ENCODE measurements at places on chromosomes 7 and 10.

- DNase-seq = no peak
Measured at GRCh38 chr10:103276896-103277712, at the start of gene INA. TSS of gene INA (plus strand) at chr10:103277138. CDS start at chr10:103277212, 74 bp downstream.

- DNase-seq = no peak
Measured at GRCh38 chr10:31594347-31594873, 275.4 kb downstream of the ZEB1 start.

DNA sequence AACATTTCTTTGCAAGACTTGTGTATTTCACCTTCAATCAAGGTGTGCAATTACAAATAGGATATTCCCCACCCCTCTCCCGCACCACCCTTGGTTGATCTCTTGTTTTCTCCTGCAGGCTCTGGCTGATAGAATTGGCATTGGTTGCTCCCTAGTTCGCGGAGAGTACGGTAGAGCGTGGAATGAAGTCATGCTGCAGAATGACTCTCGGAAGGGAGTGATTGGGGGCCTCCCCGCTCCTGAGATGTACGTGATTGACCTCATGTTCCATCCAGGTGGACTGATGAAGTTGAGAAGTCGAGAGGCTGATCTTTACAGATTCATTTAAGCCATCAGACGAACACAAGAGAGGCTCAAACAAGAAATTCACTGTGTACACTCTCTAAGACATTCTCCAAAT, 58.2 kb upstream of the MSRB2 start:
- DNase-seq = no peak

DNA sequence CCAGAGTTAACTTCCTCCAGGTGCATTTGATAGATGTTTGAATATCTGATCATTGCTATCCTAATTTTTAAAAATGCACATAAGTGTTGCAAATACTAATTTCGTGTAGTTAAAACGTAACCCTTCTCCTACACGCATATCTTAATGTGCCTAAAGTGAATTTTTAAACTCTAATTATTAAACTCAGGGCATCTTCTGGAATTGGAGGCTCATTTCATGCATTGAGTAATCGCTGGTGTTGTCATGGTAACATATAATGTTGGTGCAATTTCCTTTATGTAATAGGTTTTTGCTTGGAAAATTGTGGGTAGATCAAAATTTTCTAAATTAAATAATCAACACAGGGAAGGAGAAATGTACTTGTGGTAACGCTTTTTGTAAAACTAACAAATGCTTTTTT, 56.2 kb downstream of the ARMC3 start:
- no peak for DNase-seq

DNA sequence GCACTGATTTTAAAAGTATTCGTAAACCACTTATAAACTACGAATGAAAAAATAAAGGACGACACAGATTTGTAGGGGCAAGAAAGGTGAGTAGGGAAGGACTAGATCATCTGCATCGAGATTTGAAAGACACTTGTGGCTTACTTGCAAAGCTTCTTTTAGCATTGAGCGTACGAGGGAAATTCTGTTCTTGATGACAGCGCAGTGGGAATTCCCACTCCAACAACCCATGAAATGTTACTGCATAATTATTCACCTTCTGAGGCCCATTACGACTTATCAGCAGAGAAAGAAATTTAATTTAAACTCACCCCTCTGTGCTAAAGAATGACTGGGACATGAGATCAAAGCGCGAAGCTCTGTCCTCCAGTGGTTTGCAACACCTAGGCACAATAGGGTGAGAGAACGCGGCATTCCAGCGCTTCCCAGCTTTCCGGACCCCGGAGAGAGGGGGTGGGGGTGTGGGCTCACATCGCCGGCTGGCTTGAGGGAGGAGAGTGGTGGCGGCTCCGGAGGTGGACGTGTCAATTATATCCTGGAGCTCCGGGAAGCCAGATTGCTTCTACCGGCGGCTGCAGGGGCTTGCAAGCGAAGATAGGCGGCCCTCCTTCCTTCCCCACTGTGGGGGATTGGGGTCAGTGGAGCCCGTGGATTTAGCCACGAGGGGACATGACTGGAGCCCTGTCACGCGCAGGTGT, 10.3 kb downstream of the SP8 start:
- DNase-seq = no peak

DNA sequence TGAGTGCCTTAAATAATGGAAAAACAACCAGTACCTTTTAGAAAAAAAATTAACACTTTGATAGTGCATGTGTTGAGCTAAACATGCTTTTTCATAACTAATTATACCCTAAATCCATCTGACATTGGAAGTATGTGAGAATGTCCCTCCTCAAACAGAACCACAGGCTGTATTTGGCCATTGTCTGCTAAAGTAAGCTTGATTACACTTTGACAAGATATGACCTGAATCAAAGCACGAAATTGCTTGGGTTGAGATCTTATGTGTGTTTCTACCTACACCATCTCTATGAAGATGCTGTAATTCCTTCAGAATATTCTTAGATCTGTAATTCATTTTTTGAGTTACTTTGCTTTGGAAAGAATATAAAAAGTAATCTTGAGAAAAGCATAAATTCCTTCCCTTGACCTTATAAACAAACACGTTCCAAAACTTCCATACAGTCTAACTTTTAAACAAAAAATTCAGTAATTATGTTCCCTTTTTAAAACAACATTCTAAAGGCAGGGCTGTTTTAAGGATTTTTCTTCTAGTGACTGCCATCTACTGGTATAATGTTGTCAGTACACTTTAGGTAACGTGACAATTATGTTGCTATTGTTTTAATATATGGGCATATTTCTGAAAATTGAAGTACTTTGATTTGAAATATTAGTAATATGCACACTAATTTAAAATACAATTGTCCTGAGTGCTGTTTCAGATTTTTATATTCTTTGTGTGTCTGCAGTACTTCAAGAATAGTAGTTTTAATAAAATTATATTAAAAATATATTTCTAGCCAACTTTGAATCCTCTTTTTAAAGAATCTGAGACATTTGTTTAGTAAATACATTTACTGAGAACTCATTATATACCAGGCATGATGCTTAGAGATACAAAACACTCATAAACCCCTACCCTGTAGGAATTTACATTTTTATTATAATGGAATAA, 20.9 kb downstream of the CD36 start:
- DNase-seq = no peak

DNA sequence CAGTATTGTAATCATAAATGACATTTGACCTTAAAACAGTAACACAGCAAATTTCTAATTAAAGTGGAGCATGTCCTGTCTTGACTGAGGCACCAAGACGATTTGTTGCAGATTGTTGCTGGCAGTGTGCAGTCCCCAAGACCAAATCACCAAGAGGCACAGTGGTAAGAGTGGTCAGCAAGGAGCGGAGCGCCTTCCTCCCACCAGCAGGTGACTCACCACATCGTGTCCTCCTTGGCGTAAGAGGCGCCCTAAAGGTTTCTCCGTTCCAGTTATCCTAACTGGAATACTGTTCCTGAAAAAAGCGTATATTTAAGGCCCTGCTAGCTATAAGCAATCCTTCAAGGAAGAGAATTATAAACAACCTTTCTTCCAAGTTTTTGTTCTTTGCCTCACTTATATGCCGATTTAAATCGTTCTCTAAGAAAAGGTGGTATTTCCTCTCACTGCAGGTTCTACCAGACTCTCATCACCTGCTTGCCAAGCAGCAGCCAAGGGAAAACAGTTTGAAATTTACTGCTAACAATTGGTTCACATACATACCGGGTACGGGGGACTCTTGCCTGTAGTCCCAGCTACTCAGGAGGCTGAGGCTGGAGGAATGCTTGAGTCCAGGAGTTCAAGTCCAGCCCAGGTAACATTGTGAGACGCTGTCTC, 10.7 kb upstream of the REPIN1 start:
- no peak for DNase-seq

DNA sequence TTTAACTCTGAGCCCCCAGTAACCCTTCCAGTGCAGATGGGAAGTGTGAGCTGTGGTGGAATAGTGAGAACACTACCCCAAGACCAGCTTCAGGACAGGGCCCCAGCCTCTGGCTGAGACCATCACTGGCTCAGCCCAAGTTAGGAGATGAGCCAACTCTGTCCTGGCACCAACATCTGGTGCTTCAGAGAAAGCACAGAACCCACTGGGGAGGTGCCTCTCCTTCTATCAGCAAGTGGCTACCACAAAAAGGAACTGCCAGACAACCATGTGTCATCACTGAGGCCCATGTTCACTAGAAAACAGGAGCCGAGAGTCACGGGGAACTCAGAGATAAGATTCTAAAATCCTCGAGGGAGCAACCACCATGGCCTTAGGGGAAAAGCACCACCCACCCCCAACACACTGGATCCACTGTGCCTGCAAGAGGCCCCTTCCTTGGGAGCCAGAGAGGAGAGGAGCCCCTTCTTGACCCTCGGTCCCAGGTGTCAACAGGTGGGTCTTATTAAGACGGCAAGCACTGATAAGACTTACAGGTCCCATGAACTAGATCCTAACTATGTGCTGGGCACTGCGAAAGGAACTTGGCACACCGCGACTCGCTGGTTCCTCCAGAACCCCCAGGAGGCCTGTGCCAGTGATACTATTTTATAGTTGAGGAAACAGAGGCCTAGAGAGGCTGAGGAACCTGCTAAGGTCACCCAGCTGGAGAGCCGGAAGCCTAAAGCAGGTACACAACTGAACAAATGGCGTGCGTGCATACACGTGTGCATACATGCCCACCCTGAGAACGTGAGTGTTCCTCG, 102.7 kb downstream of the FAM53B start:
- no peak for DNase-seq

DNA sequence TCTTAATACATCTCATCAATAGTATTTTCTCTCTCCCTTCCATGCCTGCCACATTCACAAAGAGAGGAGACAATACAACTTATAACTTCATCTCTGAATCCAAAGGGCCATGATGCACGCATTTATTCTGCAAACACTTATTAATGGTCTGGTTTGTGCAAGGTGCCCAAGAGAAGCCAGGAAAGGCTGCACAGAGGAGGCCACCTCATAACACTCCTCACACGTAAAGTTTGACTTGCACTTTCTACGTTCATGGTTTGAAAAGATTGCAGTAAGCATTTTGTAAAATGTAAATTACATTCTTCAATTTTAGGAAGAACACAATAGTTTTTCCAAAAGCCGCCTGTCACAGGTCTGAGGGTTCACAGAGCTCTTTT, 1.2 kb upstream of the PALS2 start:
- DNase-seq = no peak

- no peak for DNase-seq
Measured at GRCh38 chr10:36455526-36456133, 669.8 kb upstream of the ANKRD30A start.

- no peak for DNase-seq
Measured at GRCh38 chr7:138713191-138713590, 12.0 kb upstream of the SVOPL start.

DNA sequence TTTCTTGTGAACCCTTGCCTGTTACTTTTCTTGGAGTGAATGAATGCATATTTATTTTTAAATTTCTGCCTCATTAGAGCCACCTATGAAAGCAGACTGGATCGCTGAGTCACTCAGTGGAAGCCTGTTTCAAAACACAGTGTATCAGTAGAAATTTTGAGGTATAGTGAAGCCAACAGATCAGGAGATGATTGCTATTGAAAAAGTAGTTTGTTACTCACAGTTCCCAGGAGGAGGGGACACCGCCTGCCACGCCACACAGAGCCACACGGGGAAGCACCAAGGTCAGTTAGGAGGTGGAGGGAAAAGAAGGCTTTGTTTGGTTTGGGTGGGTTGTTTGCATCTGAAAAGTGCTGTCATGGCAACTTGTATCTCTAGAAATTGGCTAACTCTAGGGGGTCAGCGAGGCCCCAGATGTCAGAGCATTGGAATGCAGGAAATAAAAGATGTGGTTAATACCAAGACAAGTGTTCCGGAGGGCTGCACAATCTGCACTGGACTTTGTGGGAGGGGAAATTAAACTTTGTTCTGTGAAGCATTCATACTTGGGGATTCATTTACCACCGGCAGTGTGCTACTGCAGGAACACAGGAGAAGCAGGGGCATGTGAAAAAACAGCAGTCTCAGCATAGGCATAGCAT, 106.4 kb upstream of the SDK1 start:
- no peak for DNase-seq

- DNase-seq = no peak
Measured at GRCh38 chr7:158976468-158976848, 120.1 kb downstream of the DYNC2I1 start.

DNA sequence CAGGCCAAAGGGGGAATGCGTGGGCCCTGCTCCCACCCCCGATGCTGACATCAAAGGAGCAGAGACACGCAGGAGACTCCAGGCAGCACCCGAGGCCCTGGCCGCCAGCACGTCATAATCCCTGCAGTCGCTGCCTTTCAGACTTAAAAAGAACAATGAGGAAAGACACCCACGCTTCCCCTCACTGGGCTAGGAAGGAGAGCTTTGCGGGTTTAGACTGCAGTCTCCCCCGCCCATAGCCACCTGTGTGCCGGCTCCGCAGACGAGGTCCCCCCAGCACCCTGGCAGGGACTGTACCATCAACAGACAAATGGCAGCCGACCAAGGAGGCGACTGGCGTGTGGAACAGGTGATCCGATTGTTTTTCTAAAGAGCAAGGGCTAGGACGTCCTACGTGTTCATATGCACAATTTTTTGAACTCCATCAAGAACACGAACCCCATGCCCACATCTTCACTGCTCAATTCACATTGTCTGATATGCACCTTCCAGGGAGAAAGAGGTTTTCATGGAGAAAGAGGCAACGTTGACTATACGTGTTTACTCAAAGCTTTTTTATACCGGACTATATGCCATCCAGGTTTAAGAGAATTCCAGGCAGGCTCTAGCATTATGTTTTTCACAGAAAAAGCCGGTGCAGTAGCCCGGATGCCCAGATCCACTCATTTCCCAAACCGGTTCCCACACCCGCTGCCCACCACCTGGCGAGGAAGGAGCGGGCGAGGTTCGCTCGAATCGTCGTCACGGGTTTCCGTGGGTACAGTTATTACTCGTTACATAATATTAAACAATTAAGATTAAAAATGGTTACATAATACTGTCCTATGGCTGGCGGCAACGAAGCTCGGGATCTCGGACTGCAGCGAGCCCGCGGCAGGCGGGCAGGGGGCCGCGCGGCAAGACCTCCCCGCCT, 1.1 kb downstream of the GRB10 start:
- DNase-seq = no peak

Measured in stimulated activated CD4-positive, alpha-beta T cell treated with anti-CD3 and anti-CD28 coated beads, TNF-alpha, amount 100 ng/mL, for 48 hours (primary cell).